MM.1S (cell line): ENCODE measurements at places on chromosomes 1 and 21.

DNA sequence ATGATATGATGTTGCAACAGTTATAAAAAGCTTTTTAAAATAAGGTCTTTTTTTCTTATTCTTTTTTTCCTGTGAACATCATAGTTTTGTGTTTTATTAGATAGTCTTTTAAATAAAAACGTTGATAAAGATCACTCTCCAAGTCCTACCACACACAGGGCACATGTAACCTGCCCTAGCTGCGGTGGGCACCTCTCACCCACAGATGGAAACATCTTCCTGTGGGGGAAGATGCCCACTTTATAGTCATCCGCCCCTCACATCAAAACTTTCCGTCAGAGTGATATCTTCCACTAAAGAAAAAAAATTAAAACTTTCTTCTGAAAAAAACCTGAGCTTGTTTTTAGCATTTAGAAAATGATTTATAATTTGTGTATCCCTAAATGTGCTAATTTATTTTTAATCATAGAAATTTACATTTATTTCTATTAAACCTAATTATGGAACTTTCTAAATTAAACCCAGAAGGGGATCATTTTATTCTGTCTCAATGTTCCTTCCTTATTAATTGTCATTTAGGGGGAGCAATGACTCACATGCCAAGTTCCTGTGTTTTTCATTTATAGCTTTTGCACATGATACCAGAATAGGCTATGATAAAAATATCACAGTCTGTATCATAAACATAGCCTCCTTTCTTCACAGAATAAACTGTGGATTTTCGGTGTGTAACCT is 24.7 kb downstream of the TNFRSF9 start:
- no peak for DNase-seq

DNA sequence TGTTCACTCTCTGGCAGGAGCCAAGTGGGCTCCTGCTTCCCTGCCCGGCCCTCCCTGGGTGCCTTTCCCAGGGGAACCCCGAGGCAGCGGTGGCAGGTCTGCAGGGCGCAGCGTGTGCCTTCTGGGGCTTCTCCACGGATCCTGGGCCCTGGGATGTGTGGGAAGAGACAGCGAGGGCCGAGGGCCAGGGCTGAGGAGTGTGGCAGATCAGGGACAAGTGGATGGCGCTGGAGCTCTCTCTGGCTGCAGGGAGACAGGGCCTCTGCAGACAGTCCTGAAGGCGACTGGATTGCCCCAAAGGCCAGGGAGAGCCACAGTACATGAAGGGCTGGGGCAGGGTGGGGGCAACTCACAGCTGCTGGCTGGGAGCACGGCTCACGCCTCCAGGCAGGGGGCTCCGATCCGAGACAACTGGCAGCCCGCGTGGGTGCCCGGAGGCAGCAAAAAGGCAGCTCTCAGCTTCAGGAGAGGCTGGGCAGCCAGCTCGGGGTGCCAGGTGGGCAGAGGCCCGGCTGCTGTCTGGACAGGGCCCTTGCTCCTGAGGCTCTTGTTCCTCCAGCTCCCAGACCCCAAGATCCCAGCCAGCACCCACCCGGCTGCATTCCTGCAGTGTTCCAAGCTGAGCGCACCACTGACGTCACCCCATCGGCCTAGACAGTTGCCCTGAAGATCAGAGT is 16.0 kb downstream of the MORN1 start:
- no peak for DNase-seq

DNA sequence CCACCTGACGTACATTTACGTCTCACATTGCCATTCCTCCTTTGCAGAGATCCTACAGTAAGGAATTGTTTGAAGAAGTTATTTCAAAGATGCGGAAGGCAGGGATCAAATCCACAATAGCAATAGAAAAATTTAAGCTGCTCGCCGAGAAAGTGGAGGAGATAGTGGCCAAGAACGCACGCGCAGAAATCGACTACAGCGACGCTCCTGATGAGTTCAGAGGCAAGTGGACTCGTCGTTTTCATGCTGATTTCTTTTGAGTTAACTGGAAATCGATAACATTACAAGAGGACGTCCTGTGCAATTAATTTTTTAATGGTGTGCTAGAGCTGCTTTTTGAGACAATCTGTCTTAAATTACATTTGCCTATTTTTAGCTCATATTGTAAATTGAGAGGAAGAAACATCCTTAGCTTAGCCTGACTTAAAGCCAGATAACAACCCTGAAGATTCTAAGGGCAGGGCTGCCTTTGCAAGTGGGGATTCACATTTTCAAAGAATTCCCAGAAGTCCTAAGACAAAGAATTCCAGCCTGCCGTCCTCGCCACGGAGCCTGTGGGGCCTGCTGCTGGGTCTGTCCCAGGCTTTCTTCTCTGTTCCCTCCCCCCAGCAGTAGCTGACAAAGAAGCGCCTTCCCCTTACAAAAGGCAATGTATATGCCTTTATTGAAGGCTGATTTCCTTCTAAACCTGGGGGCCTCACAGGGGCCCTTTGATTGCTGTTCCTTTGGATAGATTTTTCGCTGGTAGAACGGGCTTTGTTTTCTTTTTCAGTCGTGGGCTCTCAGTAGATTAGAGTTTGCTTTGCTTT is 31.6 kb upstream of the KIF1B start:
- no peak for DNase-seq

- no peak for DNase-seq
Measured at GRCh38 chr1:227890451-227891222, 57.1 kb downstream of the WNT9A start.

GRCh38 chr1:42947965-42948732 is 10.5 kb downstream of the SLC2A1 start:
- DNase-seq = no peak

- DNase-seq = peak; percentile 48
Measured at GRCh38 chr1:46547481-46548383, 3.7 kb downstream of the KNCN start.
